A673 (cell line): ENCODE measurements at places on chromosomes 3 and 15. TPM values are rescaled to one million over a fixed set of nuclear protein-coding genes. Genes with fewer than 3 reads are reported as not detected.

GRCh38 chr15:101445562-101446517 is 43.7 kb downstream of the PCSK6 start:
- peak; percentile 25 for DNase-seq

GRCh38 chr15:82540984-82541431 is 751 bp upstream of the RPS17 start:
- DNase-seq: no peak

GRCh38 chr3:57015912-57016311 is 44.6 kb upstream of the SPATA12 start:
- no peak for DNase-seq

GRCh38 chr15:94327356-94327936 is 96.1 kb downstream of the MCTP2 start:
- peak; percentile 46 for DNase-seq

DNA sequence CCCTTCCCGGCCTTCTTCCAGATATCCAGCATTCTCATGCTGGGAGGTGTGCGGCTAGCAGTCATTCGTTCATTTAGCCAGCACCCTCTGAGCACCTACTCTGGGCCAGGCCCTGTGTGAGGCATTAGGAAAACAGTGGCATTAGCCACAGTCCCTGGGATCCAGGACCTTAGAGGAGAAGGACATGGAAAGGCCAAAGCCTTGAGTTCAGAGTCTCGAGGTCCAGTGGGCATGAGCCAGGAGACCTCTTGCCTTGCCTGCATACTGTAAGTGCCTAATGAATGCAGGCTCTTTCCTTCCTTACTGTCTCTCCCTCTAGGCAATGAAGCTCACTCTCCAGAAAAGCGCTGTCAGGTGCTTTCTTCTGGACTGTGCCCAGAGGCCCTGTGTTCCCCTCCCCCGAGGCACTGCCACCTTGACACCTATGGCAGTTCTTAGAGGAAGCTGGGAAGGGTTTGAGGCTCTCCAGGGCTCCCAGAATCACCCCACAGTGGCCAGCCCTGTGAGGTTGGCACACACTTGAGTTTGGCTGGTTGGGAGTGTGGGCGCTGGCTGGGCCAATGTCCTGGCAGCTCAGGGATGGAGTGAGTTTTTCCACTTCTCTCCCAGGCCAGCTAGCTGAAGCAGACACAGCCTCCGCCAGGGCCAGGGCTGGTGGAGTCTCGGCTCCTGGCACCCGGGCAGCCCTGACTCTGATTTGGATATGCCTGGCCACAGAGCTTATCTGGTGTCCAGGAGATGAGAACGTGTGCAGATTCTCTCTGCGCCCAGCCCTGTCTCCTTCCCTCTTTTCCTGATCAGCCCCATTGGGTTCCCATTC is 5.4 kb downstream of the CORO2B start:
- DNase-seq: no peak

The LRRC2 gene
- 0.24 and 0.28 TPM in 2 replicates for total RNA-seq
